ENCODE measurements at places on chromosomes 2 and 18.

GRCh38 chr18:23143815-23144261 lies 8.6 kb downstream of the CABLES1 start:
- peak; percentile 39 for DNase-seq
- peak overlapping the region; percentile 88 for H3K27ac ChIP-seq
- no peaks in the 10 kb centered on the region for H3K36me3 ChIP-seq
- no peak overlapping the region for H3K4me3 ChIP-seq
- H3K27me3 ChIP-seq: no peaks in the 10 kb centered on the region
- H3K4me1 ChIP-seq: peaks cover 8% of the 10 kb centered on the region

DNA sequence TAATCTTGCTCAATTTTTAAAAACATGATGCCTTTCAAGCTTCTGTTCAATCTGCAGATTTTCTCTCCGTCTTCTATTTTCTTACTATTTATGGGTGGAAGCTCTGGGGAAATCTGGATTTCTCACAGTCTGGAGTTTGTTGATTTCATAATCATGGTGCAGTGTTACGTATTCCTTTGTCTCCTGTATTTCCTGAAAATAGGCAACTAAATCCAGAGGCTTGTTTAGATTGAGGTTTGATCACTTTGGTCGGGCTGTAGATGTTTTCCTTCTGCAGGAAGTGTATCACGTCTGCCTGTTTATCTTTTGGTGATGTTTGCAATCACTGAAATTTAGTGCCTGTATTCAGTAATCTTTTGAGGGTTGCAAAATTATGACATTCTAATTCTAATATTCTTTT lies 487.7 kb downstream of the LRRTM4 start:
- no peaks in the 10 kb centered on the region for H3K36me3 ChIP-seq
- no peak for DNase-seq
- H3K27ac ChIP-seq: no peak overlapping the region

- no peak overlapping the region for H3K27ac ChIP-seq
- no peak overlapping the region for H3K4me3 ChIP-seq
- DNase-seq: no peak
- H3K4me1 ChIP-seq: peaks cover 5% of the 10 kb centered on the region
- no peaks in the 10 kb centered on the region for H3K36me3 ChIP-seq
Observed at GRCh38 chr2:54325148-54325547, 69.1 kb upstream of the TSPYL6 start.

DNA sequence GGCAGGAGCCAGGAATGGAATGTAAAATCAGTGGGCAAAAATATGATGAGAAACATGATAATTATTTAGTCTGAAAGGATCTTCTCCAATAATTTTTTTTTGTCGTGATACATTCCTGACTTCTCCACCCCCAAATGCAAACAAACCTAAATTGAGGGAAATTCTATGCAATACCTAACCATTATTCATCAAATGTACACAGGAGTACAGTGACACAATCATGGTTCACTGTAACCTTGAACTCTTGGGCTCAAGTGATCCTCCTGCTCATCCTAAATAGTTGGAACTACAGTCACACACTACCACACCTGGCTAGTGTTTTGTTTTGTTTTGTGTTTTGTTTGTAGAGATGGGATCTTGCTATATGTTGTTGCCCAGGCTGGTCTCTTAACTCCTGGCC lies 46.5 kb downstream of the RAB10 start:
- no peak overlapping the region for H3K4me3 ChIP-seq
- no peaks in the 10 kb centered on the region for H3K27me3 ChIP-seq
- DNase-seq: no peak

DNA sequence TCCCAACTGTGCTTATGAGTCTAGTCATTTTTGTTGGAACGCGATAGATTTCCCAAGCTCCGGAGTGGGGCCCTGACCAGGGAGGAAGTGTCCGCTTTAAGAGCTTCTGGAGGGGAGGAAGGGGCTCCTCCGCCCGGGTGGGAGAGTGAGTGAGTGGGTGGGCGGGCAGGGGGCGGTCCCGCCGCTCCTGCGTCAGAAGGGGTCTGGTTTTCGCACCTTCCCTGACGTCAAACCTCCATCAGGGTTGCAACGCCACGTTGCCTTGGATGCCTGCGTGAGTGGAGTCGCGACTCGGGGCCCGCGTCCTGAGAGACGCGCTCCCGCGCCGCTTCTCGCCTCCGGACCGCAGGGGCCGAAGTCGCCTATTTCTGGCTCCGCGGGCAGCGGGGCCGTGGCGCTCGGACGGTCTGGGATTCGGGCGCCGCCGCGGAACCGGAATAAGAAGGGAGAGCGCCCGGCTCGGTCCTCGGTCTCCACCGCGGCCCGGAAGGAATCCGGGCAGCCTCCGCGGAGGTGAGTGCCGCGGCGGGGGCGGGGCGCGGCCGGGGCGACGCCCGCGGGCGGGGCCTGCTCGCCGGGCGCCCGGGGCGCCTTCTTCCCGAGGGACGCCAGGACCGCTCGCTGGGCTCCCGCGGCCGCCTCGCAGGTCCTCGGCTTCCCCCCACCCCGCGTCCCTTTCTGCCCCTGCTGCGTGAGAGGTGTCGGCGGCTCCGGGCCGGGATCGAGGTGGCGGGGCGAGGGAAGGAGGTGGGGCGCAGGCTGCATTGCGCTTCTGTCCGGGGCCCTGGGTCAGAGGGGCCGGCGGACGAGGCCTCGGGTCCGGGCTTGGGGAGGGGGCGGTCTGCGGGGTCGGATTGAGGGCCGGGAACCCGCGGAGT lies at the start of gene ZDBF2:
Gene ZDBF2, plus strand, starts transcription at position 230 of the 878 bp plus-strand sequence. CDS start 7,187 bp downstream, outside the sequence.
- peaks cover 3% of the 10 kb centered on the region for H3K4me1 ChIP-seq
- H3K36me3 ChIP-seq: no peaks in the 10 kb centered on the region
- DNase-seq: no peak
- peak within 1 kb of the TSS; percentile 83 for H3K4me3 ChIP-seq

- no peaks in the 10 kb centered on the region for H3K27me3 ChIP-seq
- no peak overlapping the region for H3K4me3 ChIP-seq
- DNase-seq: no peak
- no peaks in the 10 kb centered on the region for H3K4me1 ChIP-seq
- H3K36me3 ChIP-seq: no peaks in the 10 kb centered on the region
- no peak overlapping the region for H3K27ac ChIP-seq
Observed at GRCh38 chr2:123816928-123817327, 208.2 kb upstream of the CNTNAP5 start.

- no peak for DNase-seq
- no peaks in the 10 kb centered on the region for H3K27me3 ChIP-seq
- no peaks in the 10 kb centered on the region for H3K36me3 ChIP-seq
- H3K4me1 ChIP-seq: no peaks in the 10 kb centered on the region
- no peak overlapping the region for H3K4me3 ChIP-seq
- no peak overlapping the region for H3K27ac ChIP-seq
Observed at GRCh38 chr2:3637311-3637675, 20.7 kb upstream of the ALLC start.

DNA sequence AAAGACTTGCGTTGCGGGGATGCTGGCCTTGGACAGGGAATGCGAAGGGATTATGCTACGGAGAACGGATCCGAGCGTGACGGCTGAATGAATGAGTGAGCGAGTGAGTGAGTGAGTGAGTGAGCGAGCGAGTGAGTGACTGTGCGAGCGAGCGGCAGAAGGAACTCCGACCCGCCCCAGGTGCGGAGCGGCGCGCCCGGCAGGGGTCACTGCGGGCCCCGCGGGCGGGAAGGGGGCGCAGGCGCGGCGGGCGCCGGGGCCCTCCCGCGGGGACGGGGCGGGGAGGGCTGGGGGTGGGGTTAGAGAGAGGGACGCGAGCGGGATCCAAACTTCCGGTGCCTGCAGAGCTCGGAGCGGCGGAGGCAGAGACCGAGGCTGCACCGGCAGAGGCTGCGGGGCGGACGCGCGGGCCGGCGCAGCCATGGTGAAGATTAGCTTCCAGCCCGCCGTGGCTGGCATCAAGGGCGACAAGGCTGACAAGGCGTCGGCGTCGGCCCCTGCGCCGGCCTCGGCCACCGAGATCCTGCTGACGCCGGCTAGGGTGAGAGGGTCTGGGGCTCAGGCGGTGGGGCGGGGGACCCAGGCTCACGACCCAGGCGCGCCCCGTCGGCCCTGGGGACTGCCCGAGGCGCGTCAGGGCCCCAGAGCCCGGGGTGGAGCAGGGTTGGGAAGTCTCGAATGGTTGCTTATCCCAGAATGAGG lies at the start of gene ITM2C:
Gene ITM2C, plus strand, starts transcription at position 338 of the 702 bp plus-strand sequence. Its CDS starts 84 bp downstream, at position 422.
- peak within 1 kb of the TSS; percentile 45 for H3K4me3 ChIP-seq
- H3K36me3 ChIP-seq: no peaks in the 10 kb centered on the region
- no peaks in the 10 kb centered on the region for H3K27me3 ChIP-seq
- H3K4me1 ChIP-seq: peaks cover 9% of the 10 kb centered on the region

DNA sequence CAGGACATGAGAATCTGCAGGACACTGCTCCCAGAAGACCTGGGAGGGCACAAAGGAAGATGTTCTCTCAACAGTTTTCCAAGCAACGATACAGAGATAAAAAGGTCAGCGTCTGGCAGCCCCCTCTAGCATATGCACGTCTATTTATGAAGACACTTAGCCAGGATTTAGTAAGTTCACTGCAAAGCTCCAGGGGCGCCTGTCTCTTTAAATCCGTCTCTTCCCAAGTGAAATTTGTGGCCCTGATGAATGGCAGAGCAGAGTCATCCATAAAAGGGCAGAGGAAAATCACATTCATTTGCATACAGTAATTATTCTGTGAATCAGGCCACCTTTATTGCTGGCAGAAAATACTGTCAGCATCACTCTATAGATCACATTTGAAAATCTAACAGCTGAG lies 390.9 kb upstream of the SMIM21 start:
- H3K36me3 ChIP-seq: no peaks in the 10 kb centered on the region
- no peaks in the 10 kb centered on the region for H3K4me1 ChIP-seq
- no peak overlapping the region for H3K27ac ChIP-seq
- H3K27me3 ChIP-seq: no peaks in the 10 kb centered on the region
- H3K4me3 ChIP-seq: no peak overlapping the region
- DNase-seq: no peak

DNA sequence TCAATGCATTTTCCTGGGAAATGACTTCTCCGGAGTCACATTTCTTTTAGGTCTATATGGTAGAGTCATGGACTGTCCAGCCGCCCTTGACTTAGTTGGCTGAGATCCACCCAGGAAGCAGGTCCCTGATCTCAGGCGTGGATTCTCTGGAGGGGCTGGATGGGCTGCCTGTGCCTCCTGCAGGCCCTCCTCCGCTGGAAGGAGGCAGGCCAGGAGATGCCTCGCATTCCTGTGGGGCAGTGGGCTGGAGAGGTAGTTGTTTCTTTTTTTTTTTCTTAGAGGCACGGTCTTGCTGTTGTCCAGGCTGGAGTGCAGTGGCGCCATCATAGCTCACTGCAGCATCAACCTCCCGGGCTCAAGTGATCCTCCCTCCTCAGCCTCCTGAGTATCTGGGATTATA lies 129.0 kb upstream of the MYCN start:
- H3K27ac ChIP-seq: no peak overlapping the region
- H3K4me1 ChIP-seq: no peaks in the 10 kb centered on the region
- no peak for DNase-seq
- H3K36me3 ChIP-seq: no peaks in the 10 kb centered on the region
- no peaks in the 10 kb centered on the region for H3K27me3 ChIP-seq

DNA sequence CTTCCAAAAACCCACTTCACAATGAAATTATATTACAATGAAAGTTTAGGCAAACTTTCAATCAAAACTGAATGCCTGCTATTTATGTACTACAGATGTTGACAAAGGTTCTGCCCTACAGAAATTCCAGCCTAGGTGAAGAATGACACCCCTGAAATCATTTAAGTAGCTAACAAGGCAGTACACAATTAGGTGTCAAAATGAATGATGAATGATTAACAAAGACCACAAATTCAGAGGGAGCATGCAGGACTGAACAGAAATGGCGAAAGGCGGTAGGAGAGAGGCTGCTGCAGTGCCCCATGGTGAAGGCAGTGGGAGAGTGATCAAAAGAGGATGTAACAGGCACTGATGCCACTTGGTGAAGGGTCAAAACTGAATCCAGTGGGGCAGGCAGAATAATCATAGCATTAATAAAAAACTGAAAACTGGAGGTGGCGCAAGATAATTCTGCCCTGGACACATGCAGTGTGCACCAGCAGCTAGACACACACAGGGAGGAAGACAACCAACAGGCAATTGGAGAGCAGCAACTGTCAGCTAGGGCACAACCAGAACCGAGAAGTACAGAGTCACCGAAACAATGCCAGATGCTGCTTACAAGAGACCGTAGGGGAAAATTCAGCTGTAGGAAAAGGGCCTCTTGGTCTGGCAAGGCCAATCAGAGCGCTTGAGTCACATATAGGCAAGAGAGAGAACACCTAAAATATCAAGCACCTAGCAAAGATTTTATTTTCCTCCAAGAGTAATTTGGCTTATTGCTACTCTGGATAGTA lies 4.5 kb downstream of the TMEM131 start:
- H3K27ac ChIP-seq: no peak overlapping the region
- peaks cover 21% of the 10 kb centered on the region for H3K4me1 ChIP-seq
- H3K36me3 ChIP-seq: no peaks in the 10 kb centered on the region
- H3K27me3 ChIP-seq: no peaks in the 10 kb centered on the region

GRCh38 chr2:86758405-86758804 lies 32.3 kb downstream of the CD8A start:
- no peak overlapping the region for H3K27ac ChIP-seq
- no peaks in the 10 kb centered on the region for H3K4me1 ChIP-seq
- no peak overlapping the region for H3K4me3 ChIP-seq
- no peaks in the 10 kb centered on the region for H3K27me3 ChIP-seq
- peaks cover 5% of the 10 kb centered on the region for H3K36me3 ChIP-seq
- no peak for DNase-seq

DNA sequence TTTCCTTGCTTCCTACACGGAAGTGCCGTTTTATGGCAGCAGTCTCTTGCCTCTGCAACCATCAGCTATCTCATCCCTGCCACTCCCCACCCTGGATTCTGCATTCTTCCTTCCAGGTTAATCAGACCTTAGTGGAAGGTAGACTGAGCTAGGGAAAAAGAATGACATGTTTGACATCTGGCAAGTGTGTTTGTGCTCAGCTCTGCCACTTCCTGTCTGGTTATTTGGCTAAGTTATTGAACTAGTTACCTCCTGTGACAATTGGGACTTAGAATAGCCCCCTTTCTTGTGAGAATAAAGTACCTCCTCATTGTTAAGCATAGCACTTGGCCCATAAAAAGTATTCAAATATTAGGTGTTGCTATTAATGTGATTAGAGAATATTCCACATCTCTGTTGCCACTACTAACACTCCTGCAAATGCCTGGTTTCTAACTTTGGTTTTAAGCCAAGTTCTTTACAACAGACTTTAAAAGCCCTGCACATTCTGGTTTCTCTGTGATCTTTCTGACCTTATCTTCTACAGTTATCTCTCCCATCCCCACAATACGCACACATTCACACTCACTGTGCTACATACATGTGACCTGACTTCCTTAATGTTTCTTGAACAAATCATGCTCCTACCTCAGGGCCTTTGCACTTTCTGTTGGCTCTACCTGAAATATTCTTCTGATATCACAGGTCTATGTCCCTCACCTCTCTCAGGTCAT lies 10.8 kb upstream of the MAPRE2 start:
- H3K36me3 ChIP-seq: no peaks in the 10 kb centered on the region
- peak overlapping the region; percentile 56 for H3K4me3 ChIP-seq
- DNase-seq: no peak
- peak overlapping the region; percentile 71 for H3K27ac ChIP-seq

GRCh38 chr18:25727281-25727985 lies 363.0 kb downstream of the SS18 start:
- H3K4me1 ChIP-seq: no peaks in the 10 kb centered on the region
- no peak for DNase-seq
- no peaks in the 10 kb centered on the region for H3K36me3 ChIP-seq

- no peaks in the 10 kb centered on the region for H3K27me3 ChIP-seq
- no peak overlapping the region for H3K27ac ChIP-seq
- DNase-seq: no peak
- H3K4me1 ChIP-seq: no peaks in the 10 kb centered on the region
Observed at GRCh38 chr2:206801418-206802189, 36.2 kb downstream of the FASTKD2 start.

GRCh38 chr2:7517088-7517487 lies 599.9 kb downstream of the RNF144A start:
- H3K4me1 ChIP-seq: no peaks in the 10 kb centered on the region
- no peak overlapping the region for H3K27ac ChIP-seq
- no peaks in the 10 kb centered on the region for H3K36me3 ChIP-seq
- no peak for DNase-seq
- no peaks in the 10 kb centered on the region for H3K27me3 ChIP-seq
- H3K4me3 ChIP-seq: no peak overlapping the region

Measured in liver (tissue), 10 donors.